ENCODE measurements at places on chromosomes 13 and 19. TPM values are rescaled to one million over a fixed set of nuclear protein-coding genes. Genes with fewer than 3 reads are reported as not detected.

Gene CLDN10
- 0.54 TPM for polyA plus RNA-seq

Gene GPC5
- not detected for polyA plus RNA-seq

Gene VSTM1
- polyA plus RNA-seq = not detected

Gene CLDND2
- polyA plus RNA-seq = not detected

Gene FFAR3
- polyA plus RNA-seq = not detected

Gene PSG2
- polyA plus RNA-seq = not detected
